Midbrain (tissue), 1 donor: ENCODE measurements at places on chromosomes 2 and 18.

- DNase-seq = no peak
Observed at GRCh38 chr2:212173756-212174510, 364.7 kb downstream of the ERBB4 start.

DNA sequence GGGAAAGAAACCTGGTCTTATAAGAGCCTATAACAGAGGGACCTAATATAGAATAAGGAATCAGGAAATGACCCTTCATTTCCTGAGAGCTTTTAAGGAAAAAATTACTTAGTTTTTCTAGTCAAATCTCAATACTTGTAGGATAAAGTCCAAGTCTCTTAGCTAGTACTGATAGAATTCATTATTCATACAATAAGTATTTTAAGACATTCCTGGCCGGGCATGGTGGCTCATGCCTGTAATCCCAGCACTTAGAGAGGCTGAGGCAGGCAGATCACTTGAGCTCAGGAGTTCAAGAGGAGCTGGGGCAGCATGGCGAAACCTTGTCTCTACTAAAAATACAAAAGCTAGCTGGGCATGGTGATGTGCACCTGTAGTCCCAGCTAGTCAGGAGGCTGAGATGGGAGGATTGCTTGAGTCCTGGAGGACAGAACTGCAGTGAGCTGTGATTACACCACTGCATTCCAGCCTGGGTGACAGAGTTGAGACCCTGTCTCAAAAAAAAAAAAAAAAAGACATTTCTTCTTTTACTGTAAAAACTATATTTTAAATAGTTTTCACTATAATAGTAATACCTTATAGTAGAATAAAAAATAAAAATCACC, 3.2 kb downstream of the RAB3GAP1 start:
- no peak for DNase-seq

DNA sequence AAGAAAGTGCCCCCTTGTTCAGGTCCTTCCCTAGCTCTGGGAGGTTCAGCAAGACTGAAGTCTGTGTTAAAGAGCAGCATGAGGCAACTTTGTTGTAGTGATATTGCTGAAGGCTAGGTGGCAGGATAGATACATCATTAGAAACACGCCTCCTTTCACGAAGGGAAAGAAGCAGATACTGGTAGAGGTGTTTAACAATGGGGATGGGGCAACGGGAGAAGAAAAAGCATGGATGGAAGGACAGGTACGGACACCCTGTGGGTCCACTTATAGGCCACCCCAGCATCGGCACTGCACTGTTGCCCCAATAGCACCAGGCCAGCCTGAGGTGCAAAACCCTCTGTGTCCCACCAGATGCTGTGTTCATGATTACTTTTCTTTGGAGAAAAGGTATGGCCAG, 3.5 kb upstream of the IGFBP5 start:
- peak; percentile 72 for DNase-seq

- no peak for DNase-seq
Observed at GRCh38 chr2:238075397-238075796, 14.6 kb downstream of the SCLY start.

GRCh38 chr2:198913394-198914152, 544.2 kb downstream of the SATB2 start:
- no peak for DNase-seq

- DNase-seq = no peak
Observed at GRCh38 chr2:241291153-241291552, 24.3 kb downstream of the HDLBP start.

DNA sequence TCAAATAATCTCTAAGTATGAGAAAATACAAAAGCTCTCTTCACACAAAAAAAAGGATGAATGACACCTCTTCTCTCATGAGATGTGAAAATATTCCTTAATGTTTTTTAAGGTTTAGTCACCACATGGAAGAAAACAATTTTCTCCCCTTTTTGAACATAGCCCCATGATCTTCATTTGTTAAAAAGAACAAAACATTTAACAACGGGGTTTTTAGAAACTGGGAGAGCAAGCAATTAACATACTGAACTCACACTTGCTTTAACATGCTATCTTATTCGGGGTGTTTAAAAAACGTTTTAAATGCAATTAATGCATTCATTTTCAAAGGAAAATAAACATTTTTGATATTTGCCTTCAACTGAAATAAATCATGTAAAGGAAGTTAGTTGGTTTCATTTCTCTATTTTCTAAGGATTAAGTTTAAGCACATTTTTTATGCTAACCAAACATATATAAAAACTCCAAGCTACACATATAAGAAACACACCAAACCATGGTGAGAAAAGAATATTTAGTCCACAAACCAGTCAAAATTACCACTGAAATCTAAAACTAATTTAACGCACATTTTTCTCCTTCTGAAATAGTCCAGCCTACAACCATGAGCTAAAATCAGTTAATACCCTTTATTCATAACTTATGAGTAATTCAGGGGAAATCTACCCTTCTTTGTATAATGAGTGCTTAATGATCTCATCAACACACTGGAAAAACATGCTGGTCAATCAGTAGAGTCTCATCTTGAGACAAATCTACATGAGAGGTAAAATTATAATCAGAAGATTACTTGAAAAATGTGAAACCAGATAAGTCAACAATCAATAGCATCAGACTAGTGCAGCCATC, 8.2 kb downstream of the FBXO11 start:
- no peak for DNase-seq

GRCh38 chr18:75438891-75439290, 11.4 kb upstream of the SMIM21 start:
- DNase-seq = no peak

DNA sequence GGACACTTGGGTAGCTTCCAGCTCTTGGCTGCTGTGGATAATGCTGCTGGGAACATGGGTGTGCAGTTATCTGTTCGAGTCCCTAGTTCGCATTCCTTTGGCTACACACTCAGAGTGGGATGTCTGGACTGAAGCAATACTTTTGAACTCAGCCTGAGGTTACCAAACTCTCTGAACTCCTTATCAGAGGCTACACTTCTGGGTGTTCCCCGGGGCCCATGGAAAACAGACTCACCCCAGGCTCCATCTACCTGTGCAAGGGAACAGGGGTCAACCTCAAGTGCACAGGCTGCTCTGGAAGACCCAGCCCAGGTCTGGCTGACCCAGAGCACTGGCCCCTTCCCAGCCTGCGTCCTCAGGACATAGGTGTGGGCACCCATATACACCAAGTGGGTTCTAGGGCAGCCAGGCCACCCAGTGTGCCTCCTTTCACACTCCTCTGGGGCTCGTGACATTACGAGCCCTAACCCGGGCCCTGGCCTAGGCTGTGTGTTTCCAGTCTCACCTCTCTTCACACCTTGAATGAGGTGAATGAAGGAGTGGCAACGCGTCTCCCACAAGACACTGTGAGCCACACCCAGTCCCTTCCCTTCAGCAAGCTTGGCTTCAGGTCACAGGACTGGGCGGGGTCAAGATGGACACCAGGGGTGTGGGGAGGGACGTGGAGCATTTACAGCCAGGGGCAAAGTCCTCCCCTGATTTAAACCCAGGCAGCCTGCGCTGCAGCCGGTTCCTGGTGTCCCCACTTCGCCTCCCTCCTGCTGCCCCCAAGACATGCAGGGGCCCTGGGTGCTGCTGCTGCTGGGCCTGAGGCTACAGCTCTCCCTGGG, at the start of gene ALPI:
ALPI (plus strand) TSS at position 728 of the 830 bp plus-strand sequence; CDS start at position 775, 47 bp downstream.
- DNase-seq = no peak

DNA sequence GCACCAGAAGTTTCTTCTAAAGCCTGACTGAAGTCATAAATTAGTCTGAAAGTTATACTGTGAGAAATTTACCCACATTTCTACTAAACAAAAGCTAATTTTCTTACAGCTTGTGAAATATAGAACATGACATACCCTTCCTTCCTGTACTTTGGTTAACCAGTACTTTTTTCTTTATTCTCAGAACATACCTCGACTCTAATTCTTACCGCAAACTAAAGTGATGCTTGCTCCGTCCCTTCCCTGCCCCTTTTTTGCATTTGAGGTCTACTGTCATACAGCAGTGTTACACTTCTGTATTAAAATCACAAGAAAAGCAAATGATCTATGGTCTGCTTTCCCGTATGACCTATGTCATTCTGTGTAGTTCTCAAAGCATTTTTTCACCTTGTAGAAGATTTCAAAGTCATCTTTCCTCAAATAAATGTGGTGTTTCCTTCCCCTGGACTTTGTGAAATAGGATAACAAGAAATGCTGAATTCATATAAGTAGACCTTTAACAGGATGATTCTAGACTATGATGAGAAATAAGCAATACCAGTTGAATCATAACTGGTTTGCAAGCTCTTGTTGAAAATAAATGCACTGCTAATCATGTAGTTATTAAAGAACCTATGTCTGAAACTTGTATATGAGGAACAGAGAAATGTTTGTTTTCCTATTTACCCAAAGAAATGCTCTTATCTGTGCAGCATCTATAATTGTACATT, 30.4 kb downstream of the CYTIP start:
- no peak for DNase-seq

GRCh38 chr2:202774104-202774503, 97.5 kb downstream of the ICA1L start:
- no peak for DNase-seq

DNA sequence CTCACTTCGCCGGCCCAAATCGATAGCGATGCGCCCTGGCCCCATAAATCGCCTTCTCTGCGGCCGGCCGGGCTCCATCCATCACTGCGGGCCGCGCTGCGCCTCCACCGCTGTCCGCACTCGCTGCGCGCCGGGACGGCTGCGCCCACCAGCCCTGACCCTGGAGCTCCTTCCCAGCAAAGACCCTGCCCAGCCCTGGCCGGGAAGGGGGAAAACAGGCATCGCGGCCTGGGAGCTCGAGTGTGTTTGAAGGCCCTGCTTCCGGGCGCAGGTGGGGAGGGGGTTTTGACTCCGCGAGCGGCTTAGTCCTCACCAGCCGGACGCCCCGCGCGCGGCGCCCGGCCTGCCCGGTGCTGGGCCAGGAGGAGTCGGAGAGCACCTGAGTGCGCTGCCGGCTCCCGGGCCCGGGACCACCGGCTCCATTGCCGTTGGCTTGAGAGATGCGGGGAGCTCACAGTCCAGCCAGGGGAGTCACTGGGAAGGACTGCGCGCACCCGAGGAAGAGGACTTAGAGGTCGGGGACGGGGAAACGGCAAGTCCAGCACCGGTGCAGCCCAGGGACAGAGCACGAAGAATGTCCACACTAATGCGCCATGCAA, 1.1 kb downstream of the PAX8 start:
- no peak for DNase-seq

- no peak for DNase-seq
Observed at GRCh38 chr2:75277111-75277510, 77.8 kb upstream of the TACR1 start.

GRCh38 chr2:221505605-221506004, 66.5 kb downstream of the EPHA4 start:
- no peak for DNase-seq

- DNase-seq = no peak
Observed at GRCh38 chr2:144830543-144830942, 310.6 kb upstream of the ZEB2 start.

GRCh38 chr2:172710584-172711047, 25.0 kb upstream of the RAPGEF4 start:
- peak; percentile 36 for DNase-seq

DNA sequence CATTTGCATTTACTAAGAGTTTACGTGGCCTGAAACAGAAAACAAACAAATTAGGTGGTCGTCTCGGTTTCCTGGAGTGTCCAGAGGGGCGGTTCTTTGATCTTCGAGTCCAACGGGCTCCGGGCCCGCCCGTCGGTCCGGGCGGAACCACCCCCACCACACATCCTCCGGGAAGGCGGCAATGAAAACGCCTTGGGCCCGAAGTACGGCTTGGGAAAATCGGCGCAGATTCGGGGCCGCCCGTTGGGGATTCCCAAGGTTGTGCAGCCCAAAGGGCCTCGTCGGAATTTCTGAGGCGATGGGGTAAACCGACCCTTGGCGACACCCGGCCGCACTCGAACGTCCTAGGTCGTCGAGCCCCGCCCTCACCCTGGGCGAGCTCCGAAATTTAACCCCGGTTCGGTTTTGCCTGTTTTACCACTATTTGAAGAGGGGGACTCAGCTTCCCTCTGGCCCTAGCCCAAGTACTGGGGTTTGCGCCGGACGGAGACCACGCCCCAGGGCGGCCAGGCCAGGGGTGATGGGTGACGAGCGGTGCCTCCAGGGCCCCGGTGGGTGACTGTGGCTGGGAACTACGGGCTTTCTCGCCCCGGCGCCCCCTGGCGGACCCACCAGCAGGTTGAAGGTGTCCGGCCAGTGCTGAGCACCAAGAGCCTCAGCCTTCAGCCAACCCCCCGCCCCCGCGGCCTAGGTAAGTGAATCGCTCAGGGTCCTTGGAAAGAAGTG, 1.9 kb upstream of the CFAP53 start:
- peak; percentile 60 for DNase-seq

DNA sequence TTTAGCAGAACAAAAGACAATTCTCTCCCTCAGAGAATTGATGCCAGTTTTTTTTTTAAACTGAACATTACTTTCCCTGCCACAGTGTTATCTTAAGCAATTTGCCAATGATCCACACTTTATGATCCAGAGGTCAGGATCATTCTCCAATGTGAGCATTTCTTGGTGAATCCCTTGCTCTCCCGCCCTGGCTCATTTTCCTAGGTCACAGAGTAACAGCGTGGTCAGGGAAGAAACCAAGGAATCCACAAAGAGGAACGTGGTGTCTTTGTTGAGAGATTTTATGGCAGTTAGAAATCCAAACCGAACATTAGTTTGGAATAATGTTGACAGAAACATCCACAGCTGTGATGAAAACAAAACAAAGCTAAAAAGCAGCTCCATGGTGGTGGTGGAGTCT, 250.3 kb downstream of the TTC32 start:
- DNase-seq = no peak

- DNase-seq = no peak
Observed at GRCh38 chr2:31020713-31021112, 117.5 kb downstream of the GALNT14 start.

- DNase-seq = no peak
Observed at GRCh38 chr2:73983322-73984202, 1.1 kb upstream of the TET3 start.

DNA sequence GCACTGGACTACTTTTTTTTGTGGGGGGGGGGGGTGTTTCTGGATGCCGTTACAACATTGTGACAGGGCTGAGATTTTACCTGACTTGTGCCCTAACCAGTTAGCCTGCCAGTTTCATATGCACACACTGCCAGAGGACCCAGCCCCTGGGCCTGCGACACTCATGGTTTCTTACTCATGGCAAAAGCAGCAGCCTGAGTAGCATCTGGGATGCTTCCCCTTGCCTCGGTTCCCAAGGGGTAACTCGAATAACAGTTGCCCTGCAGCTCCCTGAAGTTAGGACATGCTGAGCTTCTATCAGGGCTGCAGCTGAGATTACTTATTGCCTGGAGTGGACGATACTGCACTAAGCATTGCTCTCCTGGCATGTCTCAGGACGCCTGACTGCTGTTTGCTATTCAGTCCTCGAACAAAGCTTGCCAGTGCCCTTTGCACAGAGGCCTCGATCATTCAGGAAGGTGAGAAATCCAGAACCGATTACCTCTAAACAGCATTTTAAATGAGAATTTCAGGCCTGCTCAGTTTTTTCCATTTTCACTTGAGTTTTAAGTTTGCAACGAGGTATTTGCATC, 47.9 kb downstream of the TRPM8 start:
- no peak for DNase-seq
